ENCODE measurements at places on chromosomes 2 and 18.

DNA sequence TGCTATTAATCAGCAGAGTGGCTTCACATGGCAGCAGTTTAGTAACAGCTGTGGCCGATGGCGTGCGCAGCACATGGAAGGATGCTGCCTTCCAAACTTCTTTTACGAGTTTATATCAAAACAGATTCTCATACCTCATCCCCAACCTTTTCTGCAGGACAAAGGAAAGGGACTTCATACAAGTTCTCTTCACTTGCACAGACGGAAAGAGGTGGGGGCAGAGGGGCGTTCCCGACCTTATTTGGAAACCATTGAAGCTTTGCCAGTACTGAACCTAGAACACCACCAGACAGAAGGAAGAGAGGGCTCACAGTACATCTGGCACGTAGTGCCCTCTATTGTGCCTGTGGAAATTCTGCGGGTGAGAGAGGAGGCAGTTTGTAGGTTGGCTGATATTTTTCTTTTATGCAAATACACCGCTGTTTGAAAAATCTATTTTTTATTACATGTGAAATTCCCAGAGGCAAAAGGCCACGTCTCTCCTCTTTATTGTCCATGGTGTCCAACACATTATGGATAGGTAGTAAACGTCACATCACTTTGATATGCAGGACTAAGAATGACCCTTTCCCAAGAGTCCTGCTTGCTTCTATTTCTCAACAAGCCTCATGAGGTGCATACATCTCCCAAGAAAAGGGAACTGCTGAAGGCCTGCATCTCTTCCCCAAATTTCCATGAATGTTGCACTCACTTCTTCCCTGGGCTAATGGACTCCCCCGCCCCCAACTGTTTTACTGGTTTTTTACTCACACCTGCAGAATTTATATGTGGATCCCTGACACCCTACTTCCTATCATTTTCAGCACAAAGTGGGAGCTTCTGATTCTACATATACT, 31.3 kb downstream of the COLEC12 start:
- DNase-seq = no peak

DNA sequence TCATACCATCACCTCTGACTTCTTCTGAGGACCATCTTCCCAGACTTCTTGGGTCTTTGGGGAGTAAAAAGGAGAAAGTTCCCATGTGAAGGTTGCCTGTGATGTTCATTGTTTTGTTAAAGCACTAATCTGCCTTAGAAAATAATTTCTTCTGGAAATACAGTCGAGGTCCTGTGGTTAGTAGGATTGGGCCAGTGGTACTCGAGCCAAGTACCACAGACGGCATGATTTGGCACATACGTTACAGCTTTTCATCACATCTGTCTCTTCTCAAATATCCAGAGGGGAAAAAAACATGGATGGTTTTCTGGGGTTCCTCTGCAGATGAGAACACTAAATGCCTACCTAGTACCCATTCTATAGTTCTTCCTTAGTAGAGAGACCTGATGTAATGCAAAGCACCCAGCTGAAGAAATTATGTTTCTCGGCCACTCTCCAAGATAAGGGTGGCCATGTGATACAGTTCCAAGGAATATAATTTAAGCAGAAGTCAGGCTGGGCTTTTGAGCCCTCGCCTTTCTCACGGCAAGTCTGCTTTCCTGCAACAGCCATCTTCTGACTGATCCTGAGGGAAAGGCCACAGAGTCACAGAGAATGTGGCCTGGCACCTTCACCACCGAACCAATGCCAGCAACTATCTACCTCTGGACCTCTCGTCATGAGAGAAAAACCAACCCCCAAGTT, 161.0 kb downstream of the RNF152 start:
- no peak for DNase-seq

GRCh38 chr2:20356042-20356441, 5.4 kb upstream of the PUM2 start:
- DNase-seq = no peak

GRCh38 chr2:47339745-47340541, 63.0 kb upstream of the MSH2 start:
- DNase-seq = no peak

DNA sequence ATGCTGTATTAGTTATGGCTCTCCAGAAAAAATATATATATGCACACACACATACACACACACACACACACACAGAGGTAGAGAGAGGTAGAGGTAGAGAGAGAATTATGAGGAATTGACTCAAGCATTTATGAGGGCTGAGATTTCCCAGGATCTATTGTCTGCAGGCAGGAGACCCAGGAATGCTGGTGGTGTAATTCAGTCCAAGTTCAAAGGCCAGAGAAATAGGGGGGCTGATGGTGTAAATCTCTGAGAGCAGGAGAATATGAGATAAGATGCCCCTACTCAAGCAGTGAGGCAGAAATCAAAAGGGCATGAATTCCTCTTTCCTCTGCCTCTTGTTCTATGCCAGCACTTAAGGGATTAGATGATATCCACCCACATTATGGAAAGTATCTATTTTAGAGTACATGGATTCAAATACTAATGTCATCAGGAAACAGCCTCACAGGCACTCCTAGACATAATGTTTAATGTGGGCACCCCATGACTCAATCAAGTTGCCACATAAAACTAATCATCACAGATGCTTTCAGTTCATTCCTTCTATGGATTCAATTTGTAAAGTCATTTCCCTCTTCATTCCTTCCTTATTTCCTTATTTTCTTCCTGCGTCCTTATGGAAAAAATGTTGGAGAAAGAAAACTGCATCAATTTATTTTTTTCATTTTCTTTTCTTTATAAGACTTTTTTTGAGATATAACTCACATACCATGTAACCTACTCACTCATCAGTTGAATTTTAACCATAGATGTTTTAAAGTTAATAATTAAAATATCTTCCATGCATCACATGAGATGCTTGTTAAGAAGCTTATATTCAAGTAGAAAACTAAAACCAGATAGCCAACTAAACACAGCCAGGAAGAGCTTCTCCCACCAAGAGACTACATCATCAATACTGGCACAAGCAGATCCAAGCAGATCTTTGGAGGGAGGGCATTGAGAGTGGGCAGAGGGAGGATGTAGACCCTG, 406.2 kb downstream of the MBD2 start:
- DNase-seq = no peak

DNA sequence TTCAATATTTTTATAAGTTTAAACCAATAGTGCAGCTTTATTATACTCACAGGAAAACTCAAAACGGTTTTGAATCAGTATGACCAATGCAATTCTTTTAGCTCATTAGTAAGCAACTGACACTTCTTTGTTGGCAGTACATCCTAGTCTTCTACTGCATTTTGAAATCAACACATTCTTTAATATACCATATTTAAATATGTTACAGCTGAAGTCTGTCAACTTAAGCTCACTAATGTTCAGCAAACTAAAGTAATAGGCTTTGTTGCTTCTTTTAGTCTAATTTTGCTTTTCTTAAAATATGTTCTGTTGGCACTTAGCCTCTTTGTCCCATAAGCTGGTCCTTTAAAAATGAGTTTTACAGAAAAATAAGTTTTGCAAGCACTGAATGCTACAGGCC, 55.4 kb upstream of the CCBE1 start:
- DNase-seq = no peak

DNA sequence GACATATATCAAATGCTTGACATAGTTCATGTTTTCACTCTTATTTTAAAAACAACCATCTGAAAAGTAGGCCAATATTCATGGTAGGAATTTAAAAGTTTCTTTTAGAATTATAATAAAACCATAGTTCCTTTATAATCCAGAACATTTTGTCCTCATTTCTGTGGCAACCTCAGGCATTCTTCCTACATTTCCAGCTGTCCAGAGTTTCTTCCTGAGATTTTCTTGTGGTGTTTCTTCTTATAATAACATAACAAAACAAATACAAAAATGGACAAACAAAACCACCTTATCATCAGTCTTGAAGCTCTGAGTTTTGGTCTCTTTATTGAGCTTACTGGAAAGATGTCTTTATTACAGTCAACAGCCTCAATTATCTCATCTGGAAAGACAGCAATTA, 2028.6 kb upstream of the CELF4 start:
- no peak for DNase-seq

DNA sequence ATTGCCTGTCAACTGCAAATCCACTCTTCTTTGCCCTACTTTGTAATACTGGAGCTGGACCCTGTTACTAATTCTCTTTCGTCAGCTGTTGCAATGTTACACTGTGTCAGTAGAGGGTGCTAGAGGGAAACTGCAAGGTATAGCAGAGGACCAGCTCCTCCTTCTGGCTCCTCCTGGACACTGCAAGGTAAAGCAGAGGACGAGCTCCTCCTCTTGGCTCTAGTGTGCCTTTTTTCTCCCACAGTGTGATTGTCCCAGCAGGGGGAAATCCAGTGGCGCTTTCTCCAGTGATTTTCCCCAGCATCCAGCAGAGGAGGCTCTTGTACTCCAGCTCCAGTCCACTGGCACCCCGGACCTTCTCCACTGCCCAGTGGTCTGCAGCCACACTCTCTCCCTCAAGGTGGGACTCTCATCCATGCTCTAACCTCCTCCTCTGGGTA, 95.6 kb downstream of the CAPN13 start:
- peak; percentile 90 for DNase-seq

GRCh38 chr2:237444071-237444470, 30.1 kb upstream of the COL6A3 start:
- no peak for DNase-seq

GRCh38 chr2:7915302-7916091, 766.4 kb upstream of the ID2 start:
- DNase-seq = no peak

DNA sequence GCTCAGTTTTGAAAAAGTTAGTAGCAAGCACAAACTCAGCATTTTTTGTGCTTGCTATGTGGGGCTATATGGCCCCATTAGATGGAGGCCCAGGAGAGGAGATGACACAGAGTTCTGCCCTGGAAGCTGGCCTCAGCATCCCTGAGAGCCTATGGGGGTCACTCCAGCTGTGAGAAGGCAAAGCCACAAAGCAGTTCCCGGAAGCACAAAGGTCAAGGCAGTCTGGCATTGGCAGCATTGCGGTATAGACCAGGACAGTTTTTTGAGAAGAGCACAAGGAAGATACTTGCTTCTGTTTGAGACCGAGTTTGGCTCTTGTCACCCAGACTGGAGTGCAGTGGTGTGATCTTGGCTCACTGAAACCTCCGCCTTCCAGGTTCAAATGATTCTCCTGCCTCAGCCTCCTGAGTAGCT, 7.5 kb upstream of the ITPRIPL1 start:
- no peak for DNase-seq

DNA sequence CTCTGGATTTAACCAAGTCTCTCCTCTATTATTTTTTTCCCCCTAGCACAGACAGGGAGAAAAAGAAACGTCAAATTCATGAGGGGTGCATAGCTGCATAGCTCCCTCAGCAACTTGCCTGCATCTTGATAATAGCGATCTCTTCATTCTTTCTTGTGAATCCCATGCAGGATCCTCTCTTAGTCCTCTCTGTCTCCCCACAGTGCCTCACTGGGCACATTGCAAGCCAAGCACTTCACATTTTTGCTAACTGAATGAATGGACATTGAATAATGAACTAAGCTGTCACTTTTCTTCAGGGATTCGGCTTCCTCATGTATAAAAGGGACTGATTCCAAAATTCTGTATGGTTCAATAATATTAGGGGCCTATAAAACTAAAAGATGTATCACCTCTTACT, 2.9 kb upstream of the EPB41L3 start:
- no peak for DNase-seq

- no peak for DNase-seq
These were observed 12.6 kb upstream of the TTC32 start for GRCh38 chr2:19914266-19914975.

- DNase-seq = no peak
These were observed 116.9 kb downstream of the LYPD6B start for GRCh38 chr2:149155196-149155969.

DNA sequence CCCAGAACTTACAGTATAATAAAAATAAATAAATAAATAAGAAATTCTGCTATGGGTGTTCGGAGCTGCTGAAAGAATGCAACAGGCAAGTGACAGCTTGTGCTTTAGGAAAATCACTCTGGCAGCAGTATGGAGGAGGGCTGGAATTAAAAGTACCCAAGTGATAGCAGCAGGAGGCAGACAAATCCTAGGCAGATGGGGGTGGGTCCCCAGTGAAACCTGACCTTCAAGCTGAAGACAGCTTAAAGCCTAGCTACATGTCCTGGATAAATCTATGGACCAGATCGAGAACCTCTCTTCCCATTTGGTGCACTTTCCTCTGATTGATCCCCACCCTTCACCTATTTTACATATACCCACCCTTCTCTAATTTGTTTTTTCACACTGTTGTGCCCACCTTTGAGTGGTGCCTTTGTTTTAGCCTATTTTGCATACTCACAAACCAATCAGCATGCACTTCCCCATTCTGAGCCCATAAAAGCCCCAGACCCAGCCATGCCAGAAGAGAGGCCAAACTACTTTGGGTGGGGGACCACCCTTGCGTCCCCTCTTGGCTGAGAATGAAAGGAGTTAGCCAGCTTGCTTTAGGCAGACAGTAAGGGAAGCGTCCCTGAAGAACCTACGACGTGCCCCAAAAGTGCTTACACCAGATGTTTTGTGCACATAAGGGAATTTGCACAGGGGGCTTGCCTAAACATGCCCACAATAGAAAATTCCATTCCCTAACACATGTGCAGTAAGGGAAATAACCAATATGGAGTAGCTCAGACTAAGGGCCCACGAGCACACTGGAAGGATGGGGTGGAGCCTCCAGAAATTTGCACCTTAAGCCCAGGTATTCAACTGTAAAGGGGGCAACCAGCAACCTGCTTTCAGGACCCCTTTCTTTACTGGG, 3.0 kb downstream of the METTL8 start:
- no peak for DNase-seq

GRCh38 chr2:151337643-151338042, 19.7 kb upstream of the TNFAIP6 start:
- no peak for DNase-seq

DNA sequence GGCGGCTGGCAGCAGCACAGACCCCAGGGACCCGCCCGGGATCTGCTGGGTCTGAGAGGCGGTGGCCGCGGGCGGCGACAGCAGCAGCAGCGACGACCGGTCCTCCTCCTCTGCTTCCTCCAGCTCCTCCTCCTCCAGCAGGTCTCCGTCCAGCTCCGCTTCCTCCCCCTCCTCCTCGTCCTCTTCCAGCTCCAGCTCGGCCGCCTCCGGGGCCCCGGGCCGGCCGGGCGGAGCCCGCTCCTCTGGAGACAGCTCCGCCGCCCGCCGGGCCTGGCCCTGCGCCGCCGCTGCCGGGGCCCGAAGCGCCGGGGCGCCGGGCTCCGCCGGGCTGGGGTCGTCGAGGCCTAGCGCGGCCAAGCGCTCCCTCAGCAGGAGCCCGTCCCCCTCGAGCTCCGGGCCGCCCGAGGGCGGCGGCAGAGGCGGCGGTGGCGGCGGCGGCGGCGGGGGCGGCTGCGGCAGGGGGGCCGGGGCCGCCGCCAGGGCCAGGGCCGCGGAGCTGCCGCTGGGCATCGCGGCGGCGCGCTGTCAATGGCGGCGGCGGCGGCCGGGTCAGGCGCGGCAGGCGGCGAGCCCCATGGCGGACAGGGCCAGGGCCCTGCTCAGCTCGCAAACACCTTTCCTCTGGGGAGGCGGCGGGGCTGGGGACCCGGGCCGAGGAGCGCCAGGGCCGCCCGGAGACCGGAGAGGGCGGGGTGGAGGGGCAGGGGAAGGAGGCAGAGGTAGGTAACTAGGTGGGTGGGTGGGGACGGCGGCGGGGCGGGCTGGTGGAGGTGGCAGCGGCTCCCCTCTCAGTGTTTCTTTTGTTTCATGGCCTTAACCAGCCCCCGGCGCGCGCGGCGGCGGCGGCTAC, 445 bp downstream of the MEX3C start:
- peak; percentile 85 for DNase-seq
